ENCODE measurements at places on chromosomes 1 and 21.

DNA sequence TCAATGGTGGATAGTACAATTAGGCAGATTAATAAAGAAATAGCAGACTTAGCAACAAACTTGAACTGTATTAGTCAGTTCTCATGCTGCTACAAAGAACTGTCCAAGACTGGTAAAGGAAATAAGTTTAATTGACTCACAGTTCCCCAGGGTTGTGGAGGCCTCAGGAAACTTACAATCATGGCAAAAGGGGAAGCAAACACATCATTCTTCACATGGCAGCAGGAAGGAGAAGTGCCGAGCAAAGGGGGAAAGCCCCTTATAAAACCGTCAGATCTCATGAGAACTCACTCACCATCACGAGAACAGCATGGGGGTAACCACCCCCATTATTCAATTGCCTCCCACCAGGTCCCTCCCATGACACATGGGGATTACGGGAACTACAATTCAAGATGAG is 27.1 kb upstream of the PDE4B start:
- no peak for DNase-seq

DNA sequence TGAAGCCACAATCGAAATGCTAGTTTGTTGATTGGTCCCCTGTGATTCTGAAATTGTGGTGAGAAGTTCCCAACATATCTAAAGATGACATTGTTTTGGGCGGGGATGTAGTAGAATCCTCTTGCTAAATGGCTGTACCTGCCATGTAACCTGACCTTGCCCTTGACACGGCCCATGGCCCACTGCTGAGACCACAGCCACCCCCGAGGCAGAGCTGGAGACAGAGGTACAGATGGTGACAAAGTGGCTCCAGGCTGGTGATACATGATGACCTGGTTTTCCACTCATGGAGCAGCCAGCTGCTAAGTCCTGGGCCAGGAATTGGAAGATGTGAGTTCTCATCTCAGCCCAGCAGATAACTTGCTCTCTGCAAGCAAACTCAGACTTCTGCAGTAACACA is 226.5 kb downstream of the FOXD2 start:
- DNase-seq, result no peak

GRCh38 chr1:173861731-173862145 is 6.1 kb downstream of the GAS5 start:
- DNase-seq, result no peak

- no peak for DNase-seq
These were observed 30.3 kb downstream of the SMYD3 start for GRCh38 chr1:246476771-246477170.

GRCh38 chr1:85940656-85941306 is 215.8 kb downstream of the COL24A1 start:
- peak; percentile 7 for DNase-seq
